Activated CD4-positive, alpha-beta T cell treated with anti-CD3 and anti-CD28 coated beads for 36 hours (primary cell): ENCODE measurements at places on chromosomes 16 and 17.

GRCh38 chr16:679814-680624 is at the start of gene STUB1:
Gene STUB1 (plus strand): TSS chr16:680410. CDS start chr16:680526, 116 bp downstream.
- H3K27ac ChIP-seq = peak within 1 kb of the TSS; percentile 73
- peaks cover 37% of the 10 kb centered on the region for H3K4me1 ChIP-seq
- peaks cover 21% of the 10 kb centered on the region for H3K36me3 ChIP-seq

GRCh38 chr16:6644916-6645315 is 687.7 kb upstream of the RBFOX1 start:
- no peak overlapping the region for H3K4me3 ChIP-seq
- no peak for DNase-seq
- H3K27me3 ChIP-seq = peaks cover 9% of the 10 kb centered on the region
- H3K36me3 ChIP-seq = no peaks in the 10 kb centered on the region
- peaks cover 3% of the 10 kb centered on the region for H3K4me1 ChIP-seq

DNA sequence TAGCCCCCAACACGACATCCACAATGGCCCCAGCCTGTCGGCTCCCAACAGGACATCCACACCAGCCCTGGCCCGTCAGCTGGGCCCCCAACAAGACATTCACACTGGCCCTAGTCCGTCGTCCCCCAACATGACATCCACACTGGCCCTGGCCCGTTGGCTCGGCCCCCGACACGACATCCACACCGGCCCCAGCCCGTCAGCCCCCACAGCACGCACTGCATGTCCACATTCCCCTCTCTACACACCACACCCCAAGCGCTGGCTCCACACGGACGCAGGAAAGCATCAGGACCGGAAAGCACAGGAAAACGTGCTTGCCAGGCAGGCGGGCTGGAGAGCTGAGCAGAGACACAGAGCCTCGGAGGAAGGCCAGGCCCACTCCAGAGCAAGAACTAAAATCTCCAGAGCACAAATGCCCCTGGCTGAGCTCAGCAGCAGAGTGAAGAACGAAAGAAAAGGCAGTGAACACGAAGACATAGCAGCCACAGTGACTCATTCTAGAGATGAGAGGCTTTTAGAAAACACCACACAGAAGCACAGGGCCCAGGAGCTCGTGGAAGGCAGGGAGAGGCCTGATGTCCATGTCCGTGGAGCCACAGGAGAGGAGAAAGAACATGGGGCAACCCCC is 50.6 kb downstream of the LMF1 start:
- no peak overlapping the region for H3K27ac ChIP-seq
- H3K27me3 ChIP-seq = no peaks in the 10 kb centered on the region
- H3K36me3 ChIP-seq = peaks cover 6% of the 10 kb centered on the region
- DNase-seq = no peak
- H3K4me1 ChIP-seq = no peaks in the 10 kb centered on the region

GRCh38 chr16:22183901-22184614 is 21.8 kb downstream of the SDR42E2 start:
- no peaks in the 10 kb centered on the region for H3K36me3 ChIP-seq
- DNase-seq = peak; percentile 23
- H3K4me3 ChIP-seq = no peak overlapping the region
- no peaks in the 10 kb centered on the region for H3K27me3 ChIP-seq
- no peak overlapping the region for H3K27ac ChIP-seq

DNA sequence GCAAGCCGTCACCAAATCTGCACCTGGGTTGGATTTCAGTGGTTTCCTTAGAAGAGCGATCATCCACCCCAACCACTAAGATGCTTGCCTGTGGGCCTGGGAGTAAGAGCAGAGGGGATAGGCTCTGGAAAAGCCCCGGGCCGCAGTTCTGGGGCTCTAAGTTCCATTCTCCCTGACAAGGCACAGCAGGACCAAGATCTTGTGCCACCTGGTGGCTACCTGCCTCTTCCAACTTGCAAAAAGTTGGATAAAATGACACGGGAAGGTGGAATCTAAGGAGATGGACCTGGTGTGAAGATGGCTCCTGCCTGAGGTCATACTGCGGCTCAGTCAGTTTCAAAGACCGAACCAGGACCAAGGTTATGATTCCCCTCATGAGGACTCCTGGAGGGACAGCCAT is 42.3 kb downstream of the ABCC12 start:
- no peaks in the 10 kb centered on the region for H3K36me3 ChIP-seq
- DNase-seq = no peak
- no peak overlapping the region for H3K4me3 ChIP-seq
- H3K4me1 ChIP-seq = no peaks in the 10 kb centered on the region

DNA sequence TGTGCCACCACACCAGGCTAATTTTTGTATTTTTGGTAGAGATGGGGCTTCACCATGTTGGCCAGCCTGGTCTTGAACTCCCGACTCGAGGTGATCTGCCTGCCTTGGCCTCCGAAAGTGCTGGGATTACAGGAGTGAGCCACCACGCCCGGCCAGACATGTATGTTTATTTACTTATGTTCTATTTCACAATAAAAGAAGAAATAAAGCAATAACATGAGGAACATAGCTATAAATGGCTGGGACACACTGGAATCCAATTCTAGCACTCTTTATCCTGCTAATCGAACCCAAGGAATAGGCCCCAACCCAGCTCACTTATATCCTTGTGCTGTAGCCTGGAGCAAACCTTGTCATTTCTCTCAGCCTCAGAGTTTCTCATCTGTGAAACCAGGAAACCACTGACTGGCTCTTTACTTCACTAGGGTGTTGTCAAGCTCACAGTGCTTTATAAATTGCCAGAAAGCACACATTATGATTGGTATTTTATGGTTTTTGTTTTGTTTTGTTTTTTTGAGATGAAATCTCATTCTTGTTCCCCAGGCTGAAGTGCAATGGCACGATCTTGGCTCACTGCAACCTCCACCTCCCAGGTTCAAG is 4.3 kb upstream of the ODAD4 start:
- no peak overlapping the region for H3K27ac ChIP-seq
- H3K27me3 ChIP-seq = no peaks in the 10 kb centered on the region
- H3K4me3 ChIP-seq = no peak overlapping the region
- H3K4me1 ChIP-seq = peaks cover 14% of the 10 kb centered on the region

- H3K27me3 ChIP-seq = no peaks in the 10 kb centered on the region
- H3K4me3 ChIP-seq = no peak overlapping the region
- H3K36me3 ChIP-seq = no peaks in the 10 kb centered on the region
Observed at GRCh38 chr16:48963901-48964615, 317.6 kb downstream of the CBLN1 start.

GRCh38 chr17:59342681-59343131 is 11.3 kb downstream of the YPEL2 start:
- H3K36me3 ChIP-seq = no peaks in the 10 kb centered on the region
- H3K27ac ChIP-seq = peak overlapping the region; percentile 73
- H3K4me1 ChIP-seq = peaks cover 52% of the 10 kb centered on the region

GRCh38 chr17:72538901-72539352 is 418.1 kb downstream of the SOX9 start:
- DNase-seq = no peak
- peaks cover 28% of the 10 kb centered on the region for H3K27me3 ChIP-seq
- H3K4me3 ChIP-seq = no peak overlapping the region
- H3K4me1 ChIP-seq = peaks cover 5% of the 10 kb centered on the region
- H3K36me3 ChIP-seq = no peaks in the 10 kb centered on the region

- H3K36me3 ChIP-seq = peaks cover 23% of the 10 kb centered on the region
- DNase-seq = peak; percentile 72
- H3K4me3 ChIP-seq = no peak overlapping the region
- H3K4me1 ChIP-seq = no peaks in the 10 kb centered on the region
- no peak overlapping the region for H3K27ac ChIP-seq
Observed at GRCh38 chr17:77501101-77501566, 360.4 kb downstream of the SEC14L1 start.

DNA sequence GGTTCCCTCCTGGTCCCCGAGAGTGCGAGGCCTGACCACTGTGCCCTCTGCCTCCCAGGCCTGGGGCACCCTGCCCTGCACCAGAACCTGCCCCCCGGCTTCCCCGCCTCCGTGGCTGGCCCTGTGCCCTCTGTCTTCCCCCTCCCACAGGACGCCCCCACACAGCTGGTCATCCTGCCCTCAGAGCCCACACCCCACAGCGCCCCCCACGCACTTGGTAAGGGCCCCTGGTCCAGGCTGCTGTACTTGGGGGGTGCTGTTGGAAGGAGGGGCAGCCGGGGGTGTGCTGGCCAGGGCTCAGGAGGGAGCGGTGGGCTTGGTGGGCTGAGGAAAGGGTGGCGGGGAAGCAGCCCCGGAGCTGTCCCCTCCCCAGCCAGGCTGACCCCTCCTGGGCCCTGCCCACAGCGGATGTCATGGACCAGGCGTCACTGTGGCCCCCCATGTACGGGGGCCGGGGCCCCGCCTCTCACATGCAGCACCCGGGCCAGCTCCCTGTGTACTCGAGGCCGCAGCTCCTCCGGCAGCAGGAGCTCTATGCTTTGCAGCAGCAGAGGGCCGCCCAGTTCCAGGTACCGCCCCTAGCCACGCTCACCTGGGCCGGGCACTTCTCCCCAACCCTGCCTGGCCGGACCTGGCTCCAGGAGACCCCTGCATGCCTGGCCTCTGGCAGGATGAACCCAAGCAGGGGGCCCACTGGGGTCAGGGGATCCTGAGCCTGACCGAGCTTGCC is 49.5 kb downstream of the BAHCC1 start:
- no peaks in the 10 kb centered on the region for H3K36me3 ChIP-seq
- no peaks in the 10 kb centered on the region for H3K4me1 ChIP-seq

DNA sequence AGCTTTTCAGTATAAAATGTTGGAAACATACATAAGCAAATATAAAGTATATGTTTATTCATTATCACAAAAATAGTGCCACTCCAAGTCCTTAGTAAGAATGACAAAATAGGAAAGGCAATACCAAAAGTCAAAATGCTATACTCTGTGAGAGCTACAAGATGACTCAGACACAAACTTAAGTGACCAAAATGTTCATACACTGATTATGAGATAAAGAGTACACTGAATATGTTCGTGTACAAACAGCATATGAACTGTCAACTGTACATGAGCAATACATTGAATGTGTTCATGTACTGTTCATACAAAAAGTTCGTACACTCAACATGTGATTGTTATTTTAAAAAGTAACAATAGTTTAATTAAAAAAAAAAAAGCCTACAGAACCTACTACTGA is 103.3 kb downstream of the CA4 start:
- no peak overlapping the region for H3K27ac ChIP-seq
- peaks cover 7% of the 10 kb centered on the region for H3K4me1 ChIP-seq
- no peak overlapping the region for H3K4me3 ChIP-seq
- no peaks in the 10 kb centered on the region for H3K27me3 ChIP-seq

- peaks cover 5% of the 10 kb centered on the region for H3K36me3 ChIP-seq
- H3K27me3 ChIP-seq = no peaks in the 10 kb centered on the region
- H3K4me3 ChIP-seq = no peak overlapping the region
- H3K4me1 ChIP-seq = peaks cover 92% of the 10 kb centered on the region
- peak; percentile 9 for DNase-seq
Observed at GRCh38 chr17:40538936-40539705, 26.2 kb downstream of the CCR7 start.

DNA sequence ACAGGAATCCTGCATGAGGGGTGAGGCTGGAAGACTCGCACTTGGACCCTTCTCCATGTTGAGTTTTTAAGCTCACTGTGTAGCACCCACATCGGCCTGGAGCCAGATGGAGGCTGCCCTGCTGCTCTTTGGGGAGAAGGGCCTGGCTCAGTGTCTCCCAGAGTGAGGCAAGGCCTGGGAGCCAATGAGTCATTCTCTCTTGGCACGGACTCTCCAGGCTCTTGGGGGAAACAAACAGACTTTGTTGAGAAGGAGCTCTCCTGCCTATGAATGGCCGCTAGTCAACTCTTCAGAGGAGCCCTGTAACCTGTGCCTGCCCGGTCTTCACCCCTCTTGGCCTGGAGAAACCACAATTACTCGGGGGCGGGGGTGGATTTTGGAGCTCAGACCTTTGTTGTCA is 50.8 kb upstream of the MAF start:
- H3K4me1 ChIP-seq = no peaks in the 10 kb centered on the region
- H3K27ac ChIP-seq = no peak overlapping the region
- no peak for DNase-seq
- H3K4me3 ChIP-seq = no peak overlapping the region
- H3K36me3 ChIP-seq = no peaks in the 10 kb centered on the region
- no peaks in the 10 kb centered on the region for H3K27me3 ChIP-seq

DNA sequence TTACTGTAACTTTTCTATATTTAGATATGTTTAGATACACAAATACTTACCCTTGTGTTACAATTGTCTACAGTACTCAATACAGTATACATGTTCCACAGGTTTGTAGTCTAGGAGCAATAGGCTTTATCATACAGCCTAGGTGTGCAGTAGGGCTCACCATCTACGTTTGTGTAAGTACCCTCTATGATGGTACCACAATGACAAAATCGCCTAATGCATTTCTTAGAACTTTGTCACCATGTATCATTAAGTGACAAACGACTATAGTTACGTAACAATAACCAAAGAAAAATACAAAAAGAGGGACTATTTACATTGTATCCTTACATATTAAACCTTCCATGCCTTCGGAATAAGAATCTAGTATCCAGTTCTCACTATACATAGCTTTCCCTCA is 8.0 kb downstream of the STAT5B start:
- H3K27me3 ChIP-seq = no peaks in the 10 kb centered on the region
- peak overlapping the region; percentile 16 for H3K4me3 ChIP-seq
- peak overlapping the region; percentile 95 for H3K27ac ChIP-seq

DNA sequence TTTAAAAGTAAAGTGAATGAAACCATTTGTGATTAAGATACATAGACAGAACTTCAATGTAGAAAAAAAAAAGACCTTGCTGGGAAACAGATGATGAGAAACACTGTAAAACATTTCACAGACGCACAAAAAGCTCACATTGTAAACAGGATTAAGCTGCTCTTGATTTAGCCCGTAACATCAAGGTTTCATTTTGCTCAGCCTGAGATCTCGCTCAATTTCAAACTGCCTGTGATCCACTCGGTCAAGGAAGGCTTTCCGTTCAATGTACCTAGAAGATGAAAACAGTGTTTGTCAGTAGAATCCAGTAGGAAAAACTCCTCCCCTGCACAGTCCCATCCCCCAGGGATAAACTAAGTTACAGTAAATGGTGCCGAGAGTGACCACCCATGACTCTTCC is 42.3 kb upstream of the BCAR1 start:
- no peaks in the 10 kb centered on the region for H3K27me3 ChIP-seq
- H3K36me3 ChIP-seq = peaks cover 37% of the 10 kb centered on the region
- no peak overlapping the region for H3K4me3 ChIP-seq
- no peak for DNase-seq

GRCh38 chr16:58348986-58349385 is 43.3 kb upstream of the GINS3 start:
- no peak overlapping the region for H3K4me3 ChIP-seq
- H3K36me3 ChIP-seq = no peaks in the 10 kb centered on the region
- H3K4me1 ChIP-seq = no peaks in the 10 kb centered on the region
- H3K27me3 ChIP-seq = peaks cover 22% of the 10 kb centered on the region
- DNase-seq = no peak

DNA sequence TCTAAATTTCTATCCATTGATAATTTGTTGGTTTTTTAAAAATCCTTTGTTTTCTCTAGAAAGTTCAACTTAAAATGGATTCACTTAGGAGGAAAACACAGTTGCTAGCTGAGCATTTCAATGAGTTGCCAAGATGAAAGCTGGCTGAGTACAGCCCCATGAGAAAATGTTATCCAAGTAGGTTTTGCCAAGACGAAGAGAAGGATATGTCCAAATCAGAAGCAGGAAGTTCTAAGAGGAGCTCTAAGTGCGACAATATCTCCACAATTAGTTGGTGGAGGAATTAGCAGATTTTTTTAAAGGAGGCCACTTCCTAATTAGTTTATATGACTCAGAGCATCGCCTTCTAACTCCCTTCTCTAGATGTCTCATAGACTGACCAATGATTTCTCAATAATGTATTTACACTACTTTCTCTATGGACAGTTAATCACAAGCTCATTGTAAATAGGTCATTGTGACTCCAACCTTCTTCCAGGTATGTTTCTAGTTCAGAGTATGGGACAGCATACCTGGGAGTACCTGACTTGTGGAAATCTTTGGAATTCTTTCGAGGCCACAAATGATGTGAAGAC is 873.3 kb upstream of the SOX9 start:
- H3K36me3 ChIP-seq = no peaks in the 10 kb centered on the region
- no peak overlapping the region for H3K4me3 ChIP-seq
- H3K27ac ChIP-seq = no peak overlapping the region
- H3K4me1 ChIP-seq = no peaks in the 10 kb centered on the region
- no peaks in the 10 kb centered on the region for H3K27me3 ChIP-seq
